ENCODE measurements at places on chromosomes 16 and 17.
A peak's percentile ranks its signal among the peaks of the same experiment; 100 is the strongest.

- no peak for DNase-seq
Measured at GRCh38 chr17:1231456-1231855, 38.8 kb upstream of the BHLHA9 start.

- no peak for DNase-seq
Measured at GRCh38 chr16:58435779-58436178, 43.5 kb downstream of the GINS3 start.

- DNase-seq, result peak; percentile 50
Measured at GRCh38 chr17:77475016-77475976, 334.5 kb downstream of the SEC14L1 start.

- no peak for DNase-seq
Measured at GRCh38 chr17:17792037-17792550, 44.7 kb downstream of the SREBF1 start.

DNA sequence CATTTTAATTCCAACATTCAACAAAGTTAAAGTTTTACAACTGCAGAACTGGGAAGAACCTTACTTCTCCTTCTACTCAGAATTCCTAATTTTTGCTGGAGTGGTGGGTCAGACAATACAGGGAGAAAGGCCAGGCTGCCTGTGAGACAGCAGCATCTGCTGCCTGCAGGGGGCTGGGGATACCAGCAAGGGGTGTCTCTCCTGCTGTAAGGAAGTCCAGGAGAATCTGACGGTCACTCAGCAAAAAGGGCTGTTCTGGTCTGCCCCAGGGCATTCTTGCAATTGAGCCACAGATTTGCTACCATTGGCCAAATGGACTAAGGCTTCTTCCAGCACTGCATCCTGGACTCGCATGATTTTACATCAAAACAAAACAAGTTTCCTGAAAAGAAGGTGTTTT lies 426.6 kb upstream of the CDH11 start:
- DNase-seq, result no peak

GRCh38 chr16:23996258-23996955 lies 160.6 kb downstream of the PRKCB start:
- DNase-seq, result no peak

GRCh38 chr16:1102333-1102700 lies 6.3 kb upstream of the C1QTNF8 start:
- no peak for DNase-seq

Measured in activated T-cell treated with anti-CD3 and anti-CD28 coated beads for 1 hour (primary cell).